ENCODE measurements at places on chromosomes 13 and 19.

GRCh38 chr19:19477705-19478383 is 37.5 kb downstream of the TSSK6 start:
- no peak for DNase-seq

DNA sequence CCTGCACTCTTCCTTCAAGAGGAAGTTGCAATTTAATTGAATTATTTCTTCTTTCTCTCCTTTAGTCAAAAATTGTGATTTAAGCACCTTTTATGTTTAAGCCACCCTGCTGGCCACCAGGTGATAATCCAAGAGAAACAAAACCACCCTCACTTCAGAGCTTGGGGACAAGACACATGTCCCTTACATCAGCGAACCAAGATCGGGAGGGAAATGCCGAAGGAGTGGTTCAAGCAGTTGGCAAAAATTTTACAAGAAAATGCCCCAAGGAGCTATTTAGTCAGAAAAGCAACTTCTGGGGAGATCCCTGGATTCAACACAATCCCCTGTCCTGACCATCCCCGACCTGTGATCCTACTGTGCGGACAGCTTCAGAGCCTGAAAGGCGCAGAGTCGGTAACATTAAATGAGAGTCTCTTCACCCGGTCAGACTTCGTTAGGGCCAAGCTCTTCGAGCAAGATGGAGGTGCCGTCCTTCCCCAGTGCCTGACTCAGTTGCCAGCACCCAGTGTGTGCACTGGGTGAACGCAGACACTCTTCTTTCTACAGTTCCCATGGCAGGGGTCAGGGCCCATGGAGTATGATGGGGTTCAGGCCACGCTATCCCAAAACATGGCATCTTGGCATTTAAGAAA is 78.6 kb upstream of the TM9SF2 start:
- no peak for DNase-seq

DNA sequence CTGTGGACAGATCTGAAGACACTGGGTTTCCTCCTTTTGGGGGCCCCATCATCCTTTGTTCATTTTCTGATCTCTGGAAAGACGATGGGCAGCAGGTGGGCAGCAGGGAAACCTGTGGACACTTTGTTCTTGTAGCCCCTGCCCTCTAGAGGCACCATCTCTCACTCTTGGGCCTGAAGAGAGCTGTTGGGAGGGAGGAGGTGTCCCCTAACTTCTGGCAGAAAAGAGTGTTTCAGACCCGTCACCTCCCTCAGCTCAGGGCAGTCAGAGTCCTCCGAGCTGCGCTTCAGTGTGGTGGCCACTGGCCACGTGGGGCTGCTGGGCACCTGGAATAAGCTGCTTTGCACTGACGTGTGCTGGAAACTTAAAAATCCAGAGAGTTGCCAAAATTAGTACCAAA is 26.9 kb upstream of the RNF17 start:
- DNase-seq: no peak

DNA sequence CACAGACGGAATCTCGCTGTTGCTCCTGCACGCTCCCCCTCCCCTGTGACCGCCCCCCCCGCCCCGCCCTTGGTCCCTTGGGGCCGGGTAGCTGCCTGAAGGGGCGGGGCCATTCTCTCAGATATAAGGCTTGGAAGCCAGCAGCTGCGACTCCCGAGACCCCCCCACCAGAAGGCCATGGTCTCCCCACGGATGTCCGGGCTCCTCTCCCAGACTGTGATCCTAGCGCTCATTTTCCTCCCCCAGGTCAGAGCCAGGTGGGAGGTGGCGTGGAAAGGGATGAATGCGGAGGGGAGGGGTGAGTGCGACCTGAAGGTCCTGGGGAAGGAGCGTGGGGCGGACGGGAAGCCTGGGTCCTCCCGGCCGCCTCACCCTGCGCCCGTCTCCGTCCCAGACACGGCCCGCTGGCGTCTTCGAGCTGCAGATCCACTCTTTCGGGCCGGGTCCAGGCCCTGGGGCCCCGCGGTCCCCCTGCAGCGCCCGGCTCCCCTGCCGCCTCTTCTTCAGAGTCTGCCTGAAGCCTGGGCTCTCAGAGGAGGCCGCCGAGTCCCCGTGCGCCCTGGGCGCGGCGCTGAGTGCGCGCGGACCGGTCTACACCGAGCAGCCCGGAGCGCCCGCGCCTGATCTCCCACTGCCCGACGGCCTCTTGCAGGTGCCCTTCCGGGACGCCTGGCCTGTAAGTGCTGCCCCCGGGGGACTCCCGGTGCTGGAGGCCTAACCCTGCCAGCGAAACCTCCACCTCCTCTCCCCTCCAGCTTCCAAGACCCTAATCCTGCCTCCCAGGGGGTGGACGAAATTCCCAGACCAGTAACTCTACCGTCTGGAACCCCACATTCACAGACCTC is at the start of gene DLL3:
Gene DLL3, plus strand, starts transcription at position 150 of the 845 bp plus-strand sequence. Its CDS starts 28 bp downstream, at position 178.
- peak; percentile 41 for DNase-seq

DNA sequence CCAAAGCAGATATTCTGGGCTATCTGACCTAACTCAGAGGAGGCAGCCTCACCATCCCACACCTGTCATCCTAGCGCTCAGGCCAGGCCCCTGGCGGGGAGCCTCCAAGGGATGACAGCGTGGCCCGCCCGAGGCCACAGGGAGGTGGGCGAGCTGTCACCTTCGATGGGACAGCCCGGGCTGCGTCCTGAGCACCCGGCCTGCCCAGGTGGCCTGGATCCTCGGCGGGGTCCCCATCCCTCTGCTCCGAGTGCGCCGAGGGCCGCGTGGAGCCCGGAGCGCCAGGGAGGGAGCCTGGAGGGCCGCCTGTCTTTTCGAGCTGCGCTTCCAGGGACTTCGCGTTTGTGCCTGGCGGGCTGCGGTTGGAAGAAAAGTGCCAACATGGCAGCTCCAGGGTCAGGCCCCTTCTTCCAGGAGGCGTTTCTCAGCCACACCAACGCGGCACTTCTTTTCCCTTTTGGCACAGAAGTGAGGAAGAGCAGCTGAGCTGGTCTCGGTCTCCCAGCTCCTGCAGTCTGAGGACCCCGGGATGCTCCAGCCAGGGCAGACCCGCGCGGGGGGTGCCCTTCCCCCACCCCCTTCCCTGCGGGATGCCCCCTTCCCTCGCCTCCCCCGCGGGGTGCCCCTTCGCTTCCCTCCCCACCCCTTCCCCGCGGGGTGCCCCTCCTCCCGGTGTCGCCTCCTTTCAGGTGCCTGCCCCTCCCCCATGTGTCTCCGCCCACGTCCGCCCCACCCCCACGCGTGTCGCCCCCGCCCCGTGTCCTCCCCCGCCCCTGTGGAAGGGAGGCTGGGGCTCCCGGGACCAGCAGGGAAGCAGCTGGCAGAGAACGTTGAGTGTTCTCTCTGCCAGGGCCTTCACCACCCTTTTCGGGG is 42.3 kb downstream of the GJA3 start:
- DNase-seq: peak; percentile 35

DNA sequence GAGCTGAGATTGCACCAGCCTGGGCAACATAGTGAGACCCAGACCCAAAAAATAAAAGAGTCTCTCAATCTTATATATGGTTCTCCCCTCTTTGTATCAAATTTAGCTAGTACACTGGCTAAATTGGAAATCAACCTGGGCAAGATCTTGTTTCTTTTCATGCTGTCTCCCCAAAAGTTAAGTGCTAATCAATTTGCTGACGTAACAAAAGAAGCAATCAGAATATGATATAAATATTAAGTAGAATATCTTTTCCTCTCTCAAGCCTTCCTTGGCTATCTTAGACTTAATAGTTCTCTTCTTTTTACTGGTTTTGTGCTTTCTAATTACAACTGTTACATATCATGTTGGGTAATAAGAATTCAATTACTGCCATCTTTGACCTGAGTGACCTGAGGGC is 258.9 kb downstream of the KCNRG start:
- no peak for DNase-seq

GRCh38 chr13:26980099-26981031 is 191.2 kb downstream of the USP12 start:
- no peak for DNase-seq

- DNase-seq: no peak
These were observed 5.8 kb downstream of the QTRT1 start for GRCh38 chr19:10706990-10707389.

DNA sequence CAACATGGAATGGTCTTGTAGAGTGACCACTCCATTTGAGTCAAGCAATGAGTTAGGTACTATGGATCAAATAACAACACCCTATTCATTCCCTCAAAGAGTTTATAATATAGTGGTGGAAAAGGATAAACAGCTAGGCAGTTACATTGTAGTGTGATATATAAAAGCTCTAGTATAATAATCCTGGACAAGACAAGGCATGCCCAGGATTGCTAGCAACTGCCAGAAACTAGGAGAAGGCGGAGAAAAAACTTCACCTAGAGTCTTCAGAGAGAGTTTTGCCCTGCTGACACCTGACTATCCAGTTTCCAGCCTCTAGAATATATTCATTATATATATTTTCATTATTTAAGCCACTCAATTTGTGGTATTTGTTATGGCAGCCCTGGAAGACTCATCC is 530.6 kb downstream of the KLF12 start:
- no peak for DNase-seq

- DNase-seq: no peak
These were observed 4.9 kb downstream of the ERICH4 start for GRCh38 chr19:41447732-41448332.

DNA sequence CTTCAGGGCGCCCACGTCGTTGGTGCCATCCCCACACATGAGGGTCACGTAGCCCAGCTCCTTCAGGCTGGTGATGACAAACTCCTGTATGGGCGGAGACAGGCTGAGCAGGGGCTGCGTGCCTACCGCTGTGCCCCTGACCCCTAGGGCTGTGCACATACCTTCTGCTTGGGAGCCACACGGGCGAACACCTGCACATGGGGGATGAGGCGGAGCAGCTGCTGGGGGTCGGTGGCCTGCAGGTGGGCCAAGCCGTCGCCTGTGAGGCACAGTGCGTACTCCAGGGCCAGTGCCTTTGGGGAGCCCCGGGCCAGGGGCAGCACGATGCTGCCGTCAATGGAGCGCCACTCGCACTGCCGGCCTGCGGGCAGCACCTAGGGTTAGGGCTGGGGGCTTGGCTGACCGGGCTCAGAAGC is 6.1 kb upstream of the GMIP start:
- DNase-seq: no peak

GRCh38 chr19:21482863-21483276 is 22.5 kb upstream of the ZNF429 start:
- DNase-seq: peak; percentile 61

DNA sequence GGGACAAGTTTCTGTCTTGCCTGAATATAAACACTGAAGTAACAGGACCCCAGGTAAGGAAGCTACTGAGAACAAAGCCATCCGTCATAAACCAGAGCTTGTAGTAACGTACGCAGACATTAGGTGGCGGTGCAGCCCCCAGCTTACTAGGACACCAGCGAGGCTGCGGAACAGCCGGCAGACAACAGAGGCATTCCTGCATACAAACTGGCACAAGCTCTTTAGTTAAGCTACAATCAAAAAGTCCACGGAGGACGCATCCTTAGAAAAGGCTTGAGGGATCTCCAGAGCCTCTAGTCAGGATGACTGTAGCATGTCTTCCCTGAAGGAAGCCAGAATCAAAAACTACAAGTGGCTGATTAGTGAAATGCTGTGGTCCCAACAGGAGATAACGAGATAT is 26.2 kb downstream of the ZNF160 start:
- no peak for DNase-seq

- DNase-seq: no peak
These were observed 50.7 kb downstream of the ACSBG2 start for GRCh38 chr19:6185835-6186834.

DNA sequence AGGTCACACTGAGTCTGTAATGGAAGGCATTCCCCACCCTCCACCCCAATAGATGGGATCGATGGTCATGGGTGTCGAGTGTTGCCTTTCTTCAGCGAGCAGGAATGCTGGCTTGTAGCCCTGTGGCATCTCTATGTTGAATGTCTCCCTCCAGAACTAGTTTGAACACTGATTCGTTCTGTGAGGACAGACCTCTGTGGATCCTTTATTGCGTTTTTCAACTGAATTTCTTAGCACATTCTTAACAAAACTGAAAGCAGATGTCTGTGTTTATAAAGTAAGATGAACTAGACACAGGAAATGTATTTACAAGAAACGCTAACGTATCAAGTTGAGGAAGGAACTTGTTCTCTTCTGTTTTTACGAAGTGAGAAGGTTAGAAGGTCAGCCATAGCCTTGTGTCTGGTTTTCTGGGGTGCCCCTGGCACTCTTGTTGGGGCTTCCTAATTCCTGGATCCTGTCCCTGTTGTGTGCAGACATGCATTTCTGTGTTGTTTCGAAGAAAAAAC is 36.8 kb upstream of the TM9SF2 start:
- DNase-seq: no peak
